Stimulated activated memory B cell treated with anti-CD40 and anti-IgM and Interleukin-4, amounts not matched to agents 10 μg/mL and 1 μg/mL and 100 μg/mL, for 72 hours (primary cell): ENCODE measurements at places on chromosomes 11 and 22.

DNA sequence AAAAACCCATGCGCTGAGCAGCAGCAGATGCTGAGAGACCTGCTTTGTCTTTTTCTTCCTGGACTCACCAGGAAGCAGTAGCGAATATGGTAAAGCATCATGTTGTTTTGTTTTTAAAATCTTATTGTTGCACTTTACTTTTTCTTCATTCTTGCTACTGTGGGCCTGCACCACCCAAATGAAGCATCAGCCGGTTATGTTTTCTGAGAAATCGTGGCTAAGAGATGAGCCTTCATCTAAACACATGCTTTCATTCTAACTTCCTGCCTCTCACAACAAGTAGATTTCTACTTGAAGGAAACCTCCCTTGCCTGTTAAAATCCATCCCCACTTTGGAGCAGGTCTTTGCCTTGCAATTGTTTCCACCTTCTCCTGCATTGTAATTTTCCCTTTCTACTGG, 1025.9 kb downstream of the NTM start:
- no peak for ATAC-seq

DNA sequence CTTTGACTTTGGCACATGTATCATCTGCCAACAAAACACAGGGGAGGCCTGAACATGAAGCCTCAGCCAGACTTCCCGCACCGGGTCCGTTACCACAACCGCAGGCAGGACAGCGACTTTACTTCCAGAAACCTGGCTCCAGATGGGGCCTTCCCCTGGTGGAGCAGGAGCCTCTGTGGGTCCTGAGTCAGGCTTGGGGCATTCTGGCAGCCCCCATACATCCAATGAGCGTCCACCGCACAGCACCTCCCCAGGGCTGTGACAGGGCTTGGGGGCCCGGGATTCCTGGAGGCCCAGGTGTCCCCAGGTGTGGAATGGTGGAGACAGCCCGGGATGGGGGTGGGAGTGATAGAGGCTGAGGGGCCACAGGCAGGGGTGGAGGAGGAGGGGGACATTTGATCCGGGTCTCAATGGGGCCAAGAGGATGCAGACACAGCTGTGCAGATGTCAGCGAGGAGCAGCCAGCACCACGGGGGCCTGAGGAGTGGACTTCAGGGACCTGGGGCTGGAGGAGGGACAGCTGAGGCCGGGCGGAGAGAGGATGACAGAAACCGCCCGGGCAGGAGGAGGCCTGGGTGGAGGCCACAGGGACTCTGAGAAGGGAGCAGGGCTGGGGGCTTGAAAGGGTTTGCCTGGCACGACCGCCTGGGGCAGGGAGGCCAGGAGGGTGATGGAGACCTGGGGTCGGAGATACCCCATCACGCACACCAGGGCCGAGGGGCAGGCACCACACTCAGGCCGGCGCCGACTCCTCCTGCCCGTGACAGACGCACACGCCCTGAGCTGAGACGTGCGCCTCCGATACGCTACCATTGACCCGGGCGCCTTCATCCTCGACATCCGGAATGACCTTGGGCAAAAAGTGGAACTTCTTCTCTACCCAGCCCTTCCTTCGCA, 8.6 kb downstream of the TTLL8 start:
- no peak for ATAC-seq

GRCh38 chr11:36091256-36091811, 147.5 kb downstream of the LDLRAD3 start:
- ATAC-seq = no peak

- peak; percentile 32 for ATAC-seq
Measured at GRCh38 chr11:72240461-72241290, 3.3 kb downstream of the PHOX2A start.

- ATAC-seq = no peak
Measured at GRCh38 chr11:102464859-102465500, 12.4 kb upstream of the TMEM123 start.

- no peak for ATAC-seq
Measured at GRCh38 chr11:134142536-134142935, 73.7 kb downstream of the JAM3 start.

DNA sequence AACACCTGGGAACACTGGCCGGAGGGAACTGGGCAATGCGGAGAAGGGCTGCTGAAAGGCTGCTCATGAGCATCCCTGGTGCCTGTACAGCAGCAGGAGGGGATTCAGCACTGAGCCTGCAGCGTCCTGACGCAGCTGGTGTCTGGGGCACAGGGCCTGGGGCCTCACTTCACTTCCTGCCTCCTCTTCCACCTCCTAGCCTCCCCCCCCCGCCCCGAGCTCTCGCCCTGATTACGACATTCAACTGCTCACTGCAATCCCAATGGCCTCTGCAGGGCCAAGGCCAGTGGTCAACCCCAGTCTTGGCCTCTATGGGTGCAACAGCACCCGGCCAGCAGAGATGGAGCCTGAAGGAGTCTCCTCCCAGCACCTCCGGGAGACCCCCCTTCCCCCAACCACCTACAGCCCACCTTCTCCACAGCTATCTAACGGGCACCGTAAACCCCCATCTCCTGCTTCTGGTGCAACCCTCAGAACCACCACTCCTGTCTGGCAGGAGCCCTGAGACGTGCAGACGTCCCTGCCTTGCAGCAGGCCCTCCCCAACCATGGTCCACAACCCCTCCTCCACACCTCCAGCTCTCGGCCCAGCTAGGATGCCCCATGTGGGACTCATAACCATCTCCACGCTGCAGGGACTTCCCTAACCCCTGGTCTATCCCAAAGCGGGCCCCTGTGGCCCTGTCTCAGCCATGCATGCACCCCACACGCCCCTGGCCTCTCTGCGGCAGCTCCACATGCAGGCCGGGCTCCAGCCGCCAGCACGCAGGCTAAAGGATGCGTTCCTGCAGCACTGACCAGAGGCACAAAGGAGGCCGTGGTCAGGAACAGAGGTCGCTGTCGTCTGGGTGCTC, 38.2 kb downstream of the BRD1 start:
- no peak for ATAC-seq

- ATAC-seq = no peak
Measured at GRCh38 chr11:133922078-133922870, 34.5 kb downstream of the IGSF9B start.

DNA sequence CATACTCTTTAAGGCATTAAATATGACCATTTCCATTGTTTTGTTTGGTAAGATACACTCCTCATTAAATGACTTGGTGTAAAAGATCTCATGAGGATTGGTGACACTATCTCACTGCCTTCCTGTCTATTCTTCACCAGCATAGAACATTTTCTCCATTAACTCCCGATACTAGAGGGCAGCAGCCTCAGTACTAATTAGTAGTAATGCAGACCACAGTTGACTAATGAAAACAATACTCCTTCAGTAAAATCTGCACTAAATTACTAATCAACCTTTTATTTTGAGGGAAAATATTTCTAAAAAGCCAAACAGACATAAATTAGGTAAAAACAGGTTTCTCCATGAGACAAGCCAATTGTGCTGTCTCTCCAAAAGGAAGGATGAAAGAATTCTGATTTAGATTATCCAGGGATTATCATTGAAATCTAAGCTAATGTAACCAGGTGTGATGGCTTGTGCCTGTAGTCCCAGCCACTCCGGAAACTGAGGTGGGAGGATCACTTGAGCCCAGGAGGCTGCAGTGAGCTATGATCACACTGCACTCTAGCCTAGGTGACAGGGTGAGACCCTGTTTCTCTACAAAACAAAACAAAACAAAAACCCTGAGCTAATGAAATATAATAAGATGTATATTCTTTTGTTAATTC, 9.4 kb downstream of the PGM2L1 start:
- ATAC-seq = peak; percentile 74
